ENCODE measurements at places on chromosomes 3 and 15. TPM values are rescaled to one million over a fixed set of nuclear protein-coding genes. Genes with fewer than 3 reads are reported as not detected.
A peak's percentile ranks its signal among the peaks of the same experiment; 100 is the strongest.

GRCh38 chr15:95300958-95301357 is 1029.5 kb upstream of the NR2F2 start:
- DNase-seq = no peak

GRCh38 chr3:30141178-30141581 is 465.2 kb upstream of the TGFBR2 start:
- no peak for DNase-seq

GRCh38 chr3:112391648-112392047 is 58.7 kb downstream of the CD200 start:
- DNase-seq = no peak

The CYP19A1 gene
- total RNA-seq = not detected

- DNase-seq = peak; percentile 69
These were observed 21.3 kb downstream of the DUT start for GRCh38 chr15:48352474-48353072.

DNA sequence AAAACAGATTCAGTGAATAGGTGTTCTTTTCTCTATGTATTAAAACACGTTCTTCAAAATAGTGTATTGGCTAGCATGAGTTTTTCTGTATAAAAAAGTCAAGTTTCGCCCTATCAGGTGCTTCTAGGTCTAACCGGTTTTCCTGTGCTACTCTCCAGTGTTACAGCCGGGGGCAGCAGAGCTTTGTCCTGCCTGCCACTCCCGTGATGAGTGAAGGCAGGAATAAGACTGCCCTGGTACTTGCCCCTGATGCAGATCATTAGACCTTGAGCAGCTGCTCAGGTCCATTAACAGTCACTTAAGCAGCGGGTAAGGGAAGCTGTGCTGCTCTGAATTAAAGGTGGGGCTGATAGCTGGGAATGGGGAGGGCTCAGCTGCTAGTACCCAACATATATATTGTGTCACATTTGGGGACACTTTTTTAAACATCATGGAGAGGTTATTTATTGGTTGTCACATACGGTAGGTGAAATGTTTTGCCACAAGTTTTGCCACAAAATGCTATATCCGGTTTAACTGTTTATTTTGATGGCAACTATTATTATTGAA is 1.3 kb upstream of the UNC13C start:
- DNase-seq = no peak

DNA sequence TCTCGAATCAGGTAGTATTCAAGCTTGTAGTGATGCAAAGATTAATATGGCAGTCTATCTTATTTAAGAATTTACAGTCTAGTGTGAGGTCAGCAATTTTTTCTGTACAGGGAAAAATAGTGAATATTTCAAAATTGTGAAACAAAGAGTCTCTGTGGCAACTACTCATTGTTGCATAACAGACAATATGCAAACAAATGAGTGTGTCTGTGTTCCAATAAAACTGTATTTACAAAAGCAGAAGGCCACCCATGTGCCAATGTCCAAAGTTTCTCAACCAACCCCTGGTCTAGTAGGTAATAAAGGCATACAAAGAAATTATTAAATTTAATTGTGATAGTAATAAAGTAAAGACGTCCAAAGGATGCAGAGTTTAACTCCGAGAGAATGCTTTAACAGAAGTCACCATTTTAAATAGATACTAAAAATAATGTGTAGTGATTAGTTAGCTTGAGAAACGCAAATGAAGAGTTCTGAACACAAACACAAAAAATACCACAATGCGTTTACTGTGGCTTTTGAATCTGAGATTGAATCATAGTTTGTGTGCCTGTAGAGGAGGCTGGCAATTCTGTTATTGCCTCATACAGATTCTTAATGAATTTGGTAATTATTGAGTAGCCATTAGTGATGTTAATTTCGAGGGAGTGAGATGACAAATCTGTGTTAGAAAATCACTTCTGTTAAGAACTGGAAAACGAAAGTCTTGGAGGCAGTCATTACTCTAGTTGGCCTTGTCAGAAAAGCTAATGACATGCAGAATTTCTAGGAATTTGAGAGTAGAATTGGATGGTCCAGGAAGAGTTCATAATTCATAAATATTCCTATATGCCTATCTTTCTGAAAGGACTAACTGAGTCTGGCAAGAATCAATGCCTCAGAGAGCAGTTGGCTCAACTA is 48.7 kb downstream of the CADM2 start:
- no peak for DNase-seq

- DNase-seq = no peak
These were observed 351.6 kb downstream of the NSUN3 start for GRCh38 chr3:94414418-94414817.

The MCTP2 gene
- total RNA-seq = 64.8 TPM

The KBTBD12 gene
- total RNA-seq = 0.24 TPM

GRCh38 chr3:176403531-176403930 is 793.8 kb downstream of the TBL1XR1 start:
- DNase-seq = no peak

DNA sequence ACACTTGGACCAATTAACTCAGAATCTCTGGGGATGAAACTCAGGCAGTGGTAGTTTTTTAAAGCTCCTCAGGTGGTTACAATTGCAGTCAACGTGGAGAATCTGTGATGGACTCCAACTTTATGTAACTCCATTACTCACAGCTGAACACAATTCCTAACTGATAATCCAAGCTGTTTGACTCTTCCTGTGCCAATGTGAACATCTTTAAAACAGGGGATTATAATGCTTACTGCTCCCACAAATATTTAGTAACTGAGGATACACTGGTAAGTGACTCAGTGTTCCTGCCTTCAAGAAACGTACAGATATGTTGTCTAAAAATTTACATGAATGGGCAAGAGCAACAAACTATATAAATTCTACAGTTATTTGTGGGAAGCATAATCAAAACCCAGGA is 85.6 kb downstream of the OSBPL10 start:
- no peak for DNase-seq

DNA sequence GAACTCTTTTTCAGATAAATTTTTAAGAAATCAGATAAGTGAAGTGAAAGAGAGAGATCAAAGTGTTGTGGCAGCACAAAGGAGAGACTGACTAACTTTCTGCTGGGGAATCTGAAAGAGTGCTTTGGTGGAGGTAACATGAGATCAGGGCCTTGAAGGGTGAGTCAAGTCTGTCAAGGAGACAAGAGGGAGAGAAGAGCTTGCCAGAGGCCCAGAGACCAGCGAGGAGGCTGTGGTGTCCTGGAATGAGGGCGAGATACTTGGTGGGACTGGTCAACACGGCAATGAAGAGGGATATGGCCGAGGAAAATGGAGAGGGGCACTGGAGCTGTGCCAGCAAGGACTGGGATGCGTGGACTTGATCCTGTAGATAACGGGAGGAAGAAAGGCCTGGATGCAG is 4.6 kb downstream of the TADA3 start:
- DNase-seq = no peak

The MUC4 gene
- 0.24 TPM for total RNA-seq

The CHRNA3 gene
- total RNA-seq = not detected

DNA sequence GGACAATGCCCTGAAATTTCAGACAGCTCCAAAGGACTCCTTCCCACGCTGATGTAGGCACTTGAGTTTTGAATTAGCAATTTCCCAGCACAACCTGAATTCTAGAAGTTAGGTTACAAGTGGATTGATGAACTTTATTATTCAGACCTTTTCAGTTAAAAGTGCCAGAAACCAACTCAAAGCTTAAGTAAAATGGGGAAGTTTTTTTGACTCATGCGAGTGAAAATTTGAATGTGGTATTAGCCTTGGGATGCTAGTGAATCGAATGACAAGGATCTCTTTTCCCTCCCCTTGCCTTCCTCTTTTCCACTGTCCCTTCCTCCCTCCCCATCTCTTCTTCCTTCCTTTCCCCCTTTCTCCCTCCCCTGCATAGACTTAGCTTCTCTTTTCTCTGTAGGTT is 295.1 kb upstream of the PROK2 start:
- peak; percentile 65 for DNase-seq

The ACOX2 gene
- not detected for total RNA-seq

DNA sequence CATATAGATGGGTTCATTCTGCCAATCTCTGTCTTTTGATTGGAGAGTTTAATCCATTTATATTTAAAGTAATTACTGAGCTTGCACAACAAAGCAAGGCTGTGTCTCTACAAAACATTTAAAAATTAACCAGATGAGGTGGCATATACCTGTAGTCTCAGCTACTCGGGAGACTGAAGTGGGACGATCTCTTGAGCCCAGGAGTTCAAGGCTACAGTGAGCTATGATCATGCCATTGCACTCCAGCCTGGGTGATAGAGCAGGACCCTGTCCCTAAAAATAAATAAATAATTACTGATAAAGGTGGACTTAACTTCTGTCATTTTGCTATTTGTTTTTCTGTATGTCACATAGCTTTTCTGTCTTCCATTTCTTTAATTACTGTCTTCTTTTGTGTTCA is 78.1 kb downstream of the PDE8A start:
- no peak for DNase-seq

DNA sequence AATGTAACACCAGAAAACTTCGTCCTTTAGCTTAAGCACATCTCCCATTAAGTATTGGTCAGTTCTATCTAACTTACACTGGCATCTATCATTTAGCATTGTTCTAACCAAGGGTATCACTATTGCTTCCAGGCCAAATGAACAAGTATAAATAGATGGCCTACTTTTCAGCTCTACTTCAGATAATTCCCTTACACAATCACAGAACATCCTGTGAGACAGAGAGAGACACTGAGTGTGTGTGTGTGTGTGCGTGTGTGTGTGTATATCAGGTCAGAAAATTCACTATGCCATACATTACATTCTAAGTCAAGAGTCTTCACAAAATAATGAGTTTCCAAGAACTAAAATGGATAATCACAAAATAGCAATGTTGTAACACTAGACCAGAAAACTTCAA is 39.1 kb downstream of the SCAPER start:
- DNase-seq = no peak

The CLDN16 gene
- total RNA-seq = not detected

DNA sequence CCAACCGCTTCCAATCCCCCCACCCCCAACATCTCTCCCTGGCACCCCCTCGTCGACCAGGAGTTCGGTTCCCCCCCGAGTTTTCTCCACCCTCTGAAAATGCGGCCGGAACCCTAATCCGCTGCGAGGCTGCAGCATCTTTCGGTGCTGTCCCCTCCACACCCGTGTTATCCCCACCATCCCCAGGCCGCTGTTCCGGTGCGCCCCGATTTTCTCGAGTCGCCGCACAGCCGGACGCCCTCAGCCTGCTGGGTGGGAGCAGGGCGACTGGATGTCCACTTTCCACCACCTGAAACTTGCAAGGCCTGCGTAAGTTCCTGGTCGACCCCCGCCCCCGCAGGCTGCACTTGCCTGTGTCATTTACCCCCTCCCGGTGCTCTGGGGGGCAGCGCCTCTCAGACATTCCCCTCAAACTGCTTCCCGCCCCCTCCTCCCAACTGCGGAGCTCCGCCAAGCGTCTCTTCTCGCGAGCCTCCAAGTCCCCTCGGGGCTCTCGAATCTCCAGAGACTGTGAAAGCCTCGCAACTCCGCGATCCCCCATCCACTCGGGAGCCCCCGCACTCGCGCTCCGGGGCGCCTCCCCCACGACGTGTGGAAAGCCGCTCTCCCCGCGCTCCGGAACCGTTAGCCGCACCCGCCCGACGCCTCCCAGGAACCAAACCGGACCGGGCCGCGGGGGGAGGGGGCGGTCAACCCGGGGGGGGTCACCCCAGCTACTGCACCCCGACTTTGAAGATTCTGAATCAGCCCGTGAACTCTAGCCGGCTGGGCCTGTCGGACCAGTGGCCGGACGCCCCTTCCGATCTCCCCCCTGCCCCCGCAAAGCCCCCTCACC is 566 bp downstream of the ETV5 start:
- DNase-seq = peak; percentile 60

DNA sequence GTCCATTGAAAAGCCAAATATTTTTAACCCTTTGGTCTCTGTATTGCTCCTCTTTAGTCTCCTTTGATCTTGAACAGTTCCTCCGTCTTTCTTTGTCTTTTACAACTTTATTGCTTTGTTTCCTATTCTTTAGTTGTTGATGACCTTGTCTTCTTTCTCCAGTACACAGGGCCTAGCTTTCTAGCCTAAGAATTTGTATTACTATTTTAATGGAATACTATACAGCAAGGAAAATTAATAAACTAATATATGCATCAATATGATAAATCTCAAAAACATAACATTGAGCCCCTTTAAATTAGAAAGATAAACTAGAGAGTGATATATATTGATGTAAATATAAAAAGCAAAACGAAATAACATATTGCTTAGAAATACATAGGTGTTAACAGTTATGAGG is 88.7 kb downstream of the NR1D2 start:
- no peak for DNase-seq

DNA sequence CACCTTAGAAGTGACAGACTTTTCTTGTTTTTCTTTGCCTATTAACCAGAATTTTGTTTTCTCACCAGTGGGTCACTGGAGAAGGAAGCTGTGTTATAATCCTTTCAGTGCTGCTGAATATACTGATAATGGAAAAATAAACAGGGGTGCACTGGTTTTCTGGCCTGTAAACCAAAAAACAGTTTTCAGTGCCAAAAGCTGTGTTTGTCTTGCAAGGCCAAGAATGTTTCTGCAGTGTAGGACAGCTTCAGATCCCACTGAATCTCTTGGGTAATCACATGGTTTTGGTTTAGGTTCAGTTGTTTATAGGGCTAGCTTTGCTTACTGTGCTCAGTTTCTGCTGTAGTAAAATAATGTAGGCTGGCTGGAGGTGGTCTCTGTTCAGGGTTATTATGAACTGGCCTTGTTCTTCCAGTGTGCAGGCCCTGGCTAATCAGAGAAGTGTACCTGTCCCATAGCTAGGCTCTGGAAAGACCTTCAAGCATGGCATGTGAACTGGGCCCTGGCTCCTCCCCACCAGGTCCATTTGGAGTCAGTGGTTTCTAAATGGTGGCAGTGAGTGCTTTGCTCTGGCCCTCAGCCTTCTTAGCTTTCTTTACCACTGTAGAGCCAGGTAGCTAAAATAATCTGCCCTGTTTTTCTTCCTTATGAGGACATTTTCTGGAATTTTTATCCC is 18.7 kb downstream of the PDE8A start:
- DNase-seq = no peak

The ATRIP gene
- total RNA-seq = 14.3 TPM
